NCI-H1105 treated with DMSO at 0.1 percent for 48 hours (cell line): ENCODE measurements at places on chromosomes 2 and 18.

- no peak for DNase-seq
These were observed 351.6 kb downstream of the PTPRM start for GRCh38 chr18:7918701-7919100.

- DNase-seq = no peak
These were observed 81.5 kb downstream of the AFF3 start for GRCh38 chr2:100060875-100061274.

- DNase-seq = no peak
These were observed 209.0 kb downstream of the RNF152 start for GRCh38 chr18:61683856-61684255.

GRCh38 chr18:77316008-77316407 lies 66.4 kb downstream of the GALR1 start:
- DNase-seq = no peak

DNA sequence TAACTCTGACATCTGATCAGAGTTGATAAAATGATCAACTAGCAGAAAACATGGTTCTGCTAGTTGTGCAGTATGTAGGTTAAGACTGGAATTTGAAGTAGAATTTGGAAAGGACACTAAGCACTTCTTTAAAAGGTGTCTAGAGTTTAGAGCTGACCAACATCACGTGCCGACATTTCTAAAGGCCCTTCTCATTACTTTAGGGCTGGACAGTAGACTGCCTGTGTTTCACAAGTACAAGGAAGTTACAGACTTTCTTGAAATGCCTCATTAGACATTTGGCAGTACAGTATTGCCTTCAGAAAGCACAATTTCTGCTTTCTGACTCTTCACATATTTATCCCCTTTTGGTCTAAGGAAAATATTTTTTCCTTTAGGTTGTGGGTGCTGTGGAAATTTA lies 255.3 kb downstream of the ZNF385B start:
- DNase-seq = no peak

GRCh38 chr2:170554278-170554955 lies 160.7 kb upstream of the SP5 start:
- DNase-seq = no peak

DNA sequence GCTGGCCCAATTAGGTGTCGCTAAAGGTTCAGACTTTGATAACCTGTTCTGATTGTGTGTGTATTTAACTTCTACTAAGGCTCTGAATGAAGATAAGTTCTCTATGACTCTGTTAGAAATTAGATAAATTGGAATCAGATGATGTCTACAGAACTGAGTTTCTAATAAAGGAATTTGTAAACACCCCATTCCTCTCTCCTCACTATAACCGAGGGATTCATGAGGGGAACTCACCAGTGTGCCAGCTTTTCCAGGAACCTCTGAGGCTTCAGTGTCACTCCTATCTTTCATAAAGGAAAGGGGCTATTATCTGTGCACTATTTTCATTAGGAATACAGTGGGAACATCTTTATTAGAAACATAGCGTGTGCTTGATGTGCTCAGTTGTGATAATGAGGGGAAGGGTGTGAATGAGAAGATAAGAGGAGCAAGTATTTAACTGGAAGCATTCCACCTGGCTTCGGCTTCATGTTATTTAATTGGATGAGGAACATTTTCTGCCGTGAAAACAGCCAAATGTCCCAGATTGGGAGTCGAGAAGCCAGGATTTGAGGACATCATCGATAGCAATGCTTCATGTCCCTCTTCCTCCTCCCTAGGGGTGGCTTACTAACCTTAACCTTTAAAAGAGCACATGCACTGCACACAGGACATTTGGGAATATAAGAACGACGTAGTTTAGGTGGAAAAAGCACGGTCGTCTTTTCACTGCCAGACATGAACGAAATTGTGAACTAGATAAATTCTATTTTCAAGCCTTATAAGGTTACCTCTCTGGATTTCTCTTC lies 84.8 kb upstream of the TCF4 start:
- DNase-seq = no peak

GRCh38 chr2:237412646-237412987 lies 1.3 kb downstream of the COL6A3 start:
- no peak for DNase-seq

- DNase-seq = peak; percentile 85
These were observed 786.4 kb downstream of the RNF144A start for GRCh38 chr2:7703543-7704144.

DNA sequence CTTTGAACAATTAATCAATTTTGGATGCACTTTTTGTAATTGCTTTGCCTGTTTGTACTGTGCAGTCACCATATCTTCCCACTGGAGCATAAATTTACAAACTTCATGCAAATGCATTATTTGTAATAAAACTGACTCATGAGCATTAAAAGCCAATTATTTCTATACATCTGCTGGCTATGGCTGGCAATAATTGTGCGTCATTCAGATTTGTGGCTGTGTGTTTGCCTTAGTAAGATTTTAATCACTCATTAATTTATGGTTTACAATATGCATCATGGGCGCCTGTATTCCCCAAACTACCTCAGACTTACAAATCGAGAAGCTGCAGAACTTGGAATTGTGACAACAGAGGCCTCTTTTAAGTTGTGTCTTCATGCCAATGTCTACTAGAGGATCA lies 132.4 kb upstream of the TRIB2 start:
- no peak for DNase-seq

DNA sequence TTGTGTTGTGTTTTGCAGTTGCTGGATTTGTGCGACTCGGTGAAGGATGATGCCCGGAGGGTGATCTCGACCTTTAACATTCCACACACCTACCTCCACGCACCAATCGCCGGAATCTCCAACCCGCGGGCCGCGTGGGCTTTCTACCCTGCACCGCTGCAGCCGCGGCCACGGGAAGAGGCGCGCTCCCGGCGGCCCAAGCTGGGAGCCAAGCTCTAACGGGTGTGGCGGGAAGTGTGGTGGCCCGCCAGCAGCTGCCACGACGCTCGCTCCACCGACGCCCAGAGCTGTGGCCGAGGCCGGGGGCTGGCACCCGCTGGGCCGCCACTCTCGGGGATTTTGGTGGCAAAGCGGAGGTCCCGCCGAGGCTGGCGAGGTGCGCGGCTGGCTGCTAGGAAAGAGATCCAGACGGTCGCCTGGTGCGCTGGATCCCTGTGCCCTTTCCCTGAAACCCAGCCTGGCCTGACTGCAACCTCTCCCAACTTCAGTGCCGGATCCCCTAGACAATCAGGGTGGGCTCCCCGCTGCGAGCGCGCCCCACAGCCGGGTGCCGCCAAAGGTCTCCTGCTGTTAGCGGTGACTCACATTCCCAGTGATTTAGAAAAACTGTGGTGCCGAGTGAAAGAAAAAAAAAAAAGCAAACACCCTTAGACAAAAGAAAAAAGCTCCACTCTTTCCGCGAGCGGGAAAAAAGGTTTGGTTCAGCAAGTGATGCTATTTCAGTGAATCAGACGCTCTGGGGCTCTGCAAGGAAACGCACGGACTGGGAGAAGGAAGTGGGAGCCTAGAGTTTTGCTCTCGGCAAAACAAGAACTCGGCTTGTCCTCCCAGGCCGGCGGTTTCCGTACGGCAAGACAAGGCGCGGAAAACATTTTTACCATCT lies 2.9 kb upstream of the BCL2L11 start:
- DNase-seq = peak; percentile 44

DNA sequence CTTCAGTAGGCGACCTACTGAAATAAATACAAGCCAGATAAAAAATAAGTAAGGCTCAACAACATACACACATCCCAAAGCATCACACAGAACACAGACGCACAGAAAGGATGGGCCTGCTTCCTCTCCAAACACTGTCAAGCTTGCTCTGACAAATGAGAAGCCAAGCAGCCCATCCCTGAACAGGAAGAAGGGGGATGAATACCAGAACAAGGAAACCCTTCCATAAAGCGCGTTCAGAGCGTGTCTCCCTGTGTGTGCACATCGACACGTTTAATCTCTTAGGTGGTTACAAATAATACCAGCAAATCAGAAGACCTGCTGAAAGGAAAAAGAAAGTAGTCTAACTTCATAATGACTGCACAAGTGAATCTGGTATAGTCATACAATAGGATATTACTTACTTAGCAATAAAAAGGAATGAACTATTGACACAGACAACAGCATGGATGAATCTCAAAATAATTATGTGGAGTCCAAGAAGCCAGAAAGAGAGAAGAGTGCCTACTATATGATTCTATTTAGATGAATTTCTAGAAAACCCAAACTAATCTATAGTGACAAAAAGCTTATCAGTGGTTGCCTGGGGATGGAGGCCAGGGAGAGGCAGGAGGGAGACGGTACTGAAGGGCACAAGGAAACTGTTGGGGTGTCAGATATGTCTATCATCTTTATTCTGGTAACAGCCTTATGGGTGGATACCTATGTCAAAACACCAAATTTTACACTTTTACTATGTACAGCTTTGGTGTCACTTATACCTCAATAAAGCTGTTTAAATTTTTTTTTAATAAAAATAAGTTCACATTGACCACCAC lies 26.8 kb downstream of the MBOAT2 start:
- DNase-seq = no peak

- no peak for DNase-seq
These were observed 368.1 kb upstream of the CDH19 start for GRCh38 chr18:66971960-66972359.

GRCh38 chr18:69326094-69326493 lies 74.6 kb upstream of the DOK6 start:
- DNase-seq = peak; percentile 95

DNA sequence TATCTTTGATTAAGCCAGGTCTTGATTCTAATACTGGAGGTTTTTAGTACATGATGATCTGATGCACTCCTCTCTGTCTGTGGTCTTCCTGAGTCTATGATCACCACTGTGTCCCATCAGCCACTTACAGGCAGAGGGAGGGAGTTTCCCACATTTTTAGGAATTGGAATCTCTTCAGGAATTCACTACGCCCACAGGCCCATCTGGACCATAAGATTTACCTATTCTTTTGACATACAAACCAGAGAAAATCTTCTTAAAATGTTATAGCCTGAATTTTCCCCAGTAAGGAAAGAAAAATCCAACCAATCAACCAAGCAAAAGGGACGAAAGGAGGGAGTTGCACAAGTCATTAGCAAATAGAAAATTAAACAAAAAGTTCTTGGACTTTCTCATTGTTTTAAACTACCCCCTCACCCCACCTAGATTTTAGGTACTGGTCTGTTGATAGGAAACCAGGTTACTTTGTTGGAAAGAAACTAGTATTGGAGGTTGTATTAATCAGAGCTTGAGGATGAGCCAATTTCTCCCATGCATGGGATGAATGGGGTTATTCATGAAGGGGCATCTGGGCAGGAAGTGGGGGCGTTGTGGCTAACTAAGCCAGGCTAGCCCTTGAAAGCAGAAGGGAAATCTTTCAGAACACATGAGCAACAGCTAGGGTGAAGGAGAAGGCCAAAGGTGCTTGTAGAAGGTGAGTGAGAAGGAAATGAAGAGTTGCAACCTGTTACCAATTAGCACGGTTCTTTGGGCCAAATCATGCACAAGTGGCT lies 328.2 kb upstream of the MEX3C start:
- no peak for DNase-seq

GRCh38 chr2:185643434-185643833 lies 95.2 kb upstream of the FSIP2 start:
- no peak for DNase-seq

DNA sequence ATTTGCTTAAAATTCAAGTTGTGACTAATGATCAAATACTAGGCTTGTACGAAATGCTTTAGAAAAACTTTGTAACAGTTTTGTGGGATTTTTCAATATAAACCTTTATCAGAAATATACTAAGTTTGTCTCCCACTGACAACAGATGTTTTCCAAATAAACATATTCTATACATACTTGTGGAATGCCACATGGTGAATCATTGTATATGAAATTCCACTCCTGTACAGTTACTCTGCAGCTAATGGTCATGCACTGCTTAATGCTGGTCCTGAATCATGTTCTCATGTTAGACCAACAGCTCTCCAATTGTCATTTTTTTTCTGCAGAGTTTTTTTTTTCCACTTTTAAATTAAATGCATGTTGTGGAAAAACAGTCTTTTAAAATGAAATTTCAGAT lies 90.1 kb downstream of the DPP4 start:
- no peak for DNase-seq

DNA sequence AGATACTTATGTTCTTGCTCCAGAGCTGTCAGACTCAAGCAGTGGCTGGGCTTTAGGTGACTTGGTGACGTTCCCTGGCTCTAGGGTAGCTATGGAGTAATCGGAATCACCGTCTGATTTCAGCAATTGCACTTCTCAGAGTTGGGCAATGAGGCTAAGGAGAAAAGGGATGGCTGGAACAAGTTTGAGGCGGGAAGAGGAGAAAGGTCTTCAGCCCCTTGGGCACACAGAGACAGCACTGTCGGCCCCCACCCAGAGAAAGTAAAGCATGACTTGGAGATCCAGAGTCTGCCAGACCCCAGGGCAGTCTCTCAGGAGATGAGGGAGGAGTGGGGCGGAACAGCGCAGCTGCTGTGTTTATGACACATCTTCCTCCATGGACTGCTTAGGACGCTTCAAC lies 114.5 kb downstream of the KLHL29 start:
- DNase-seq = no peak

GRCh38 chr2:147657086-147658000 lies 187.5 kb upstream of the ACVR2A start:
- no peak for DNase-seq

- no peak for DNase-seq
These were observed 154.7 kb upstream of the WDSUB1 start for GRCh38 chr2:159441182-159441581.

DNA sequence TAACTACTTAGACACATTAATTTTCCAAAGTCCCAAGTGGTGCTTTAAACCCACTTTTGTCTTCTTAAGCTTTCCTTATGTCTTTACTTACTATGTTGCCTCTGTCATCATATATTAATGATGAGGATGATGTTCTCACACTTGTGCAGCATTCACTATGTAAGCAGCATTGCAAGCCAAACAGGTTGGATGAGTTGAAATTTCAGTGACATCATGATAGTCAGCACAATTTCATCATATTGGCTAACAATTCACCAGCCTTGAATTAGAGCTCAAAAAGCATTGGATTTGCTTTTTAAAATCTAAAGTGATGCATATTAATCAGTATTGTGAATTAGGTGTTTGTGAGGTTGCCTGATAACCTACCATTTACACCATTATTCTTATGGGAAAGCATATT lies 7.7 kb downstream of the APLF start:
- DNase-seq = no peak

DNA sequence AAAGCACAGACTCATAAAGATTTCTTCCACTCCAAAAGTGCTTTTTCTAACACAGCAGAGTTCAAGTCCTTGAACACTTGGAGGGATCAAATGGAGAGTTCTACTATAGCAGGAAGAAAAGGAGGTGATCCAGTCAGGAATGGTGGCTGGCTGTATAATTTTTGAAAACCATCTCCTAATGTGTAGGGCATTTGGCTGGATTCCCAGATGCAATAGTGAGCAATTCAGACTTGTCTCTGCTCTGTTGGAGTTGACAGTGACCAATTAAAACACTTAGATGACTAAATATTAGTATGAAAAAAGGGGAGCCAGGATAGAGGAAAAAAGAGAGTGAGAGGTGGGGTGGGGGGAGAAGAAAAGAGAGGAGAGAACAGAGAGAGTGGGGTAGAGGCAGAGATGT lies 5.3 kb upstream of the G6PC2 start:
- DNase-seq = peak; percentile 70
